Anterior cingulate cortex (tissue), 58 donors: ENCODE measurements at places on chromosomes 4 and X.

GRCh38 chr4:39004758-39005157, 27.5 kb downstream of the TMEM156 start:
- DNase-seq = no peak

- no peak for DNase-seq
Observed at GRCh38 chr4:162865102-162865501, 301.6 kb downstream of the NAF1 start.

GRCh38 chr4:21710179-21710835, 238.3 kb downstream of the KCNIP4 start:
- no peak for DNase-seq

GRCh38 chr4:81375745-81376144, 96.0 kb downstream of the RASGEF1B start:
- no peak for DNase-seq

DNA sequence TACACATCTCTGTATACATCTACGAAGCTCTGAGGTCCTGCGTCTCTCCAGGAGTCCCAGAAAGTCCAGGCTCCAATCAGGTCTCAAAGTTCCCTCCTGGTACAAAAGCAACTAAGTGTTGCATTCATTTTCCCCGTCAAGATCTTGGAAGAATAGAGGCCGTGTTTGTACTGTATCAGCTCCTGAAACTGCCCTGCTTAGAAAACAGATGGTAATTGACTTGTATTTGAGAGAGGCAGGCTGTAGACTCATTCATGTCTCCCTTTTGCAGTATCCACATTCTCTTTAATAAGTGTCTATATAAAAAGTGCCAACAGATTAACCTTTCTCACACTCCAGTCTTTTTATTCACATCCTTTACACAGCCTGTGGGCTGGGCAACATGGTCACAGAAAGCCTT, 91.7 kb downstream of the HPGD start:
- DNase-seq = no peak

GRCh38 chr4:137762591-137762990, 230.3 kb upstream of the PCDH18 start:
- DNase-seq = no peak

GRCh38 chrX:45142185-45142584, 58.5 kb downstream of the DIPK2B start:
- DNase-seq = no peak

DNA sequence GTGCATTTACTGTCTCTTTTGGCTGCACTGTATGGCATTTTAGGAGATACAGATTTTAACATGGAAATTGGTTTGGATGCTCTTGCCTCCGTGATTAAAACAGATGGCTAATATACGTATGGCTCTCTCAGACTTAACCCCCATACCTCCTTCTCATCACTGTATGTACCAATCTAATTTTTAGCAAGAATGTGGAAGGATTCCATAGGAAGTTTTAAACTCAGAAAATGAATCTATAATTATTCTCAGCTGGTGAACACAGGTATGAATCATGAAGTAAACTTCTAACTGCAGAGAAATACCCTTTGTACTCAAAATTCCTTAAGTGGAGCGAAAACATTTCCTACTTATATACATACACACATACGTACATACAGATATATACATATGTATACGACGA, 210.5 kb upstream of the NEIL3 start:
- DNase-seq = no peak

GRCh38 chr4:149738156-149738555, 77.5 kb downstream of the IQCM start:
- DNase-seq = no peak

DNA sequence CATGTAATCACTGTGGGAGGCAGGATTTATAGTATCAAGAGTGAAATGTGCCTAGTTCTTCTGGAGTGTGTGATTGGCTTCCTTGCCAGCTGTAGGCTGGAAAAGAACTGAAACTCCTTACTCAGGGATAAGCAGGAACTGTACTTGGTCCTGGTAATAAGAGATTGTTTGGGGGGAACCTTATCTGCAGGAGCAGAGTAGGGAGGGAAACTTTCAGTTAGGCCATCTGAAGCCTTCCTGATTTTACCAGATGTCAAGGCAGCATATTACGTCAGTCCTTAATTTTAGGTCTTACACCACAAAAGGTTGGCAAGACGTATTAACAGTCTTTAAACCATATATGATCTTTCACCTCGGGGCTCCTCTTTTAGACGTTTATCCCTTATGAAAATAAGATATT, 231.5 kb upstream of the FMR1 start:
- no peak for DNase-seq

DNA sequence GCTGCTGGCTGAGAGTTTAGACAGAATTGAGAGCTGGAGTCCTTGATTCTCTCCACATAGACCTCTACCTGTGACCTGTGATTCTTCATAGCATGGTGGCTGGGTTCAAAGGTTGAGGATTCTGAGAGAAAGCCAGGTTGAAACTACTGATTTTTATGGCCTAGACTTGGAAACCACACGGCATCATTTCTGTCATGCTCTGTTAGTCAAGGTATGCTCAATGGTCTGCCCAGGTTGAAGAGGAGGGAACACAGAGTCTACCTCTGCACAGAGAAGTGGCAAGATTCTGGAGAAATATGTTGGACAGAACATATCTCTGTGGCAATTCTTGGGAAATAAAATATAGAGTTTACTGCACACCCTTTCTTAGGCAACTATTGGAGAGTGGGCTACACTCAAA, 57.2 kb upstream of the CXorf66 start:
- DNase-seq = no peak

DNA sequence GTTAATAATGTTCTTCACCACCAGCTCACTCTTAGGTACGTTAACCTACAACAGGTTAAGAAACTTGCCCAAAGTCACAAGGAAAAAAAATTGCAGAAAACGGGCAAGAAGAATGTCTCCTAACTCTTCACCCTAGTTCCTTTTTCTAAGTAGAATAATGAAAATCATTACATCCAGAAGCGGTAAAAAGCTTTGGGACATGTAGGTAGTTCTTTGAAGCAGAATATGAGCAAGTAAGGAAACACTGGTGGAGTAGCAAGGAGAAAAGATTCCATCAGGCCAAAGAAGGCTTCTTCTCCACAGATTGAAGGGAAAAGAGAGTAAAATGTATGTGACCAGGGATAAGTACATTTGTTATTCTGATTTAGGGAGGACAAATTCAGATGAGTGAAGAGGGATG, 4.1 kb downstream of the CAMK2D start:
- no peak for DNase-seq

DNA sequence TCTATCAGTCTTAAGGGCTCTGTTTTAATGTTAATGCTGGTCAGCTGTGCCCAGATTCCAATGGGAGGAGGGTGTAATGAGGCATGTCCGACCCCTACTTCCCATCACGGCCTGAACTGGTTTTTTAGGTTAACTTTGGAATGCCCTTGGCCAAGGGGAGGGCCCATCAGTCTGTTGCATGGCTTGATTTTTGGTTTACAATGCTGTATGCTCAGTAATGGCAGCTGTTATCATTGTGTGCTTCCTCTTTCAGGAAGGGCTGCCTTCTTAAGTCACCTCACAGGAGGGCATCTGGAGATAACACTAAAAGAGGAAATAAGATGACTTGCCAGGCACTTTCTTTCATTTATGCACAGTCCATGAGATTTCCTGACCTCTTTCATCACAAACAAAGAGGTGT, 36.3 kb downstream of the ATXN3L start:
- no peak for DNase-seq

GRCh38 chr4:139438141-139438540, 15.8 kb upstream of the RAB33B start:
- no peak for DNase-seq

DNA sequence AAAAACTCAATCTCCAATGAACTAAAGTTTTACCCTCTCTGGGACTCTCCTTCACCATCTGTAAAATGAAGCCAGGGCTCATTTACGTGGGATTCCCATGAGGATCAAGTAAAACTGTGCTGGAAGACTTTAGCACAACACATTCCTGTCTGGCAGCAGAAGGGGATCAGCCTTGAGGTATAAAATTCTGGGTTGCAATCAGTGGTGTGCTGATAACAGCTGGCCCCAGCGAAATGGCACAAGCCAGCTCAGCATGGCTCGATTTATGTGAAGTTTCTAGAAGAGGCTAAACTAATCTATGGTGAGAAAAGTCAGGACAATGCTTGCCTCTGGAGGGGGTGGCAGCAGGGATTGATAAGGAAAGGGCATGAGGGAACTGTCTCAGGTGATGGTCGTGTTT, 28.4 kb downstream of the ZNF630 start:
- no peak for DNase-seq

GRCh38 chrX:133916984-133917722, 68.2 kb downstream of the GPC3 start:
- no peak for DNase-seq

DNA sequence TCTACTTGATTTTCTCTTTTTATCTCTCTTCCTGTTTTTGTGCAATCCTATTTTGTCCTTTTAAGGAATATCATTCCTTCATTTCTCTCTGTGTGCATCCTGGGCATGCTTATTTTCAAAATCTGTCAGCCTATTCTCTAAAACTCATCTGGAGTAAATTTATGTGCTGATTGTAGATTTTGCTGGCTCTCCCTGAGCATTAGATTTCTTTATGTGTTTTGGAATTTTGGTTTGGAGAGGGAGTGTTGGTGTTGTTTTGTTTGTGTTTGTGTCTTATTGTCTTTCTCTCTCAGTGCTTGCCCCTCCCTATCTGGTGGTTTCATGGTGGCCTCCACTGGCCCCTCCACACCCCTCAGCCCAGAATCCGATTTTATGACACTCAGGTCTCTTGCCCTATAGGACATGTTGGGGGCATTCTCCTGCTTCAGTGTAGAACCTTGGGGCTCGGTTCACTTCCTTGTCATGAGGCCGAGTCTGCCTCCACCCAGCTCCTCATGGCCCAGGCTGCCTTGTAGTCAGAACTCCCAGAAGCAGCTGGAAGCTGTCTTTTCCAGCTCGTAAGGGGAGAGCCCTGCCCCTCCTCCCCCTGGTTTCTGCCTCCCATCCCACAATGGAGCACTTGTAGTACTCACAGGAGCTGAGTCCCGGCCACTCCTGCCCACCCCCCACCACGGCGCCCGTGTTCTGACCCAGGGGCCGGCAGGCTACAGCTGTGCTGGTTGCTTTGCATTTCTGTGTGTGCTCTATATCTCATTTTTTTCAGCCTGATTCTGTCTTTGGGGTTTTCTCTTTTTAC, 24.5 kb upstream of the PJA1 start:
- DNase-seq = peak; percentile 34

- DNase-seq = no peak
Observed at GRCh38 chrX:2430265-2430825, 70.4 kb downstream of the DHRSX start.

GRCh38 chr4:130820448-130820847, 1724.5 kb downstream of the C4orf33 start:
- DNase-seq = no peak

DNA sequence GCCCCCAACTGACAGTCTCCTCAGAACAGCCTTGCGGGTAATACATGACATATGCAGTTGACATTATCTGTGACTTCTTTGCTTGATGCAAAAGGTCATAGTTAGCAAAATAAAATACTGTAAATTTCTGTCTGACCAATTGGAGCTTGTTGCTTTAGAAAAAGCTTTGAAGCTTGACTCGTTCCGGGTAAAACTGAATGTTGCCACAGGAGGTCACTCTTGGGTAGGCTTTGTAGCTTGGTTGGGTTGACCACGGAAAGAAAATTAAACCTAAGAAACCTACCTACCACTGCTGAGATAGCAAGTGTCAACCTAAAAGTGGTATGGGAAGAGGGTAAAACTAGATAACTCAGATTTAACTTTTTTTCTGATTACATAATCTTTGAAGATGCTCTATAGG, 23.2 kb downstream of the PRPS2 start:
- DNase-seq = peak; percentile 13

GRCh38 chr4:127759228-127759820, 22.8 kb upstream of the HSPA4L start:
- no peak for DNase-seq

DNA sequence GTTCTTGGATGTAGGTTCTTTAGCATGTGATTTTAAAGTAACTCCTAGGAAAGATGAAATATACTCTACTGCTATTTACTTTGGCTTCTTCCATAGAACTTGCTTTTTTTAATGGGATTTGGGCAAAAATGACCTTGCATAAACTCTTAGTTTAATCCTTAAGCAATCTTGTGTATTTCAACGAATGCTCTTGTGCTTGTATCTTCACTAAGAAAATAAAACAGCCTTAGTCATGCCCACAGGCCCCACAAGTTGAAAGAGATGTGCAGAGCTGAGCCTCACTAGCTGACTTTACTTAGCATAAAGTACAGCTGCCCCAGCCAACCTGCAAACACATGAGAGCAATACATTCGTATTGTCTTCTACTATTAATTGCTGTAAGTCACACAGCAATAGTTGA, 1609.2 kb downstream of the STIM2 start:
- no peak for DNase-seq

DNA sequence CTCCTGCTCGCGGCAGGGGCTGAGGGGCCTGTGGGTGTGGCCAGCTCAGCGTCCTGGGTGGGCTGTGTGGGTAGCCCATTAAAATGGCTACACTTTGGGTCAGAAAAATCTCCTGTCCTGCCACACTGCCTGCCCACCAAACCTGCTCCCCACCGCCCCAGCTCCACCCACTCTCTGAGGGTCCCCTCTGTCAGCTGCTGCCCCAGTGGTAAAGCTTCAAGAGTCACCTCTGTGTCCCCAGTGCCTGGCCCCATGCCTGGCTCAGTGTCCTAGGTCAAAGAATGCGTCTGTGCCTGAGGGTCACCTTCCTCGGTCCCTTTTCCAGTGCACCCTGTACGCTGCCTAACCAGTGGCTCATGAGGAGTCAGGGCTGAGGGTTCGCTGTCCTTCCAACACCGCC, 24.9 kb upstream of the TADA2B start:
- no peak for DNase-seq

- no peak for DNase-seq
Observed at GRCh38 chr4:146029147-146029546, 90.5 kb upstream of the ZNF827 start.

GRCh38 chr4:15366721-15367120, 61.1 kb upstream of the C1QTNF7 start:
- DNase-seq = no peak

DNA sequence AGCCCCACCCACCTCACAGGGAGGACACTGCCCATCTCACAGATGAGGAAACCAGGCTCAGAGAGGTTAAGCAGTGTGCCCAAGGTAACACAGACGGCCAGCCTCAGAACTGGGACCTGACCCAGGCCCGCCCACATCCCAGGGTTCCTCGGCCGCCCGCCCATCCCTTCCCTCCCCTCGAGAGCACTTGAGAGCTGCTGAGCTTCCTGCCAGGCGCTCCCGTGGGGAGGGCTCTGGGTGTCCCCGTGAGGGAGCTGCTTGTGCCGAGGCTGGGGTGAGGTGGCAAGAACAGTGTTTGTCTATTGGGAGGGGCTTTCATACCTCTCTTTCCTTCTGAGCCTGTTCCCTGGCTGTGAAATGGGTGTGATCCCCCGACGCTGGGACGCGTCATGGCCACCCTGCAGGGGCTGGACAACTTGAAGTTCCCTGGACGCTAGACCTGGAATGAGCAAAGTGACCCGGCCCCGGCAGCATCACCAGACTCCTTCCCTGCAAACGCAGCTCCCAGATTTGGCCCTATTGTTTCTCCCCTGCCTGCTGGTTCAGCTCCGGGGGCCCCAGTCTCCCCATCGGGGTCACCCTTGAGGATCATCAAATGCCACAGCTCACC, 204.9 kb downstream of the AFAP1 start:
- DNase-seq = no peak

- no peak for DNase-seq
Observed at GRCh38 chr4:127545271-127545670, 87.5 kb upstream of the INTU start.

GRCh38 chrX:23514082-23514481, 153.2 kb upstream of the PRDX4 start:
- no peak for DNase-seq

- DNase-seq = no peak
Observed at GRCh38 chr4:105196523-105197145, 50.0 kb downstream of the TET2 start.
